ENCODE measurements at places on chromosomes 7 and 10.

- DNase-seq: no peak
Observed at GRCh38 chr7:94913391-94913790, 6.0 kb downstream of the PPP1R9A start.

- DNase-seq: no peak
Observed at GRCh38 chr7:107692501-107692900, 31.9 kb downstream of the SLC26A4 start.

DNA sequence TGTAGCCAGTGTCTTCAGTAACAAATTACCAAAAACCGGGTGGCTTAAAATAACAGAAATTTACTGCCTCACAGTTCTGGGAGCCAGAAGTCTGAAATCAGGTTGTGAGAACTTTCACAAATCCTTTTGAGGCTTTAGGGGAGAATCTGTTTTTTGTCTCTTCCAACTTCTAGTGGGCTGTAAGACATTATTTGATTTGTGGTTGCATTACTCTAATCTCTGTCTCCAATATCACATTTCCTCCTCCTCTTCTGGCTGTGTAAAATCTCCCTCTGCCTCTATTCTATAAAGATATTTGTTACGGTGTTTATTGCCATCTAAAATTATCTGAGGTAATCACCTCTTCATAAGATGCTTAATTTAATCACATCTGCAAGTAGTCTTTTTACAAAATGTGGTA, 1039.6 kb upstream of the LRRN3 start:
- DNase-seq: no peak

DNA sequence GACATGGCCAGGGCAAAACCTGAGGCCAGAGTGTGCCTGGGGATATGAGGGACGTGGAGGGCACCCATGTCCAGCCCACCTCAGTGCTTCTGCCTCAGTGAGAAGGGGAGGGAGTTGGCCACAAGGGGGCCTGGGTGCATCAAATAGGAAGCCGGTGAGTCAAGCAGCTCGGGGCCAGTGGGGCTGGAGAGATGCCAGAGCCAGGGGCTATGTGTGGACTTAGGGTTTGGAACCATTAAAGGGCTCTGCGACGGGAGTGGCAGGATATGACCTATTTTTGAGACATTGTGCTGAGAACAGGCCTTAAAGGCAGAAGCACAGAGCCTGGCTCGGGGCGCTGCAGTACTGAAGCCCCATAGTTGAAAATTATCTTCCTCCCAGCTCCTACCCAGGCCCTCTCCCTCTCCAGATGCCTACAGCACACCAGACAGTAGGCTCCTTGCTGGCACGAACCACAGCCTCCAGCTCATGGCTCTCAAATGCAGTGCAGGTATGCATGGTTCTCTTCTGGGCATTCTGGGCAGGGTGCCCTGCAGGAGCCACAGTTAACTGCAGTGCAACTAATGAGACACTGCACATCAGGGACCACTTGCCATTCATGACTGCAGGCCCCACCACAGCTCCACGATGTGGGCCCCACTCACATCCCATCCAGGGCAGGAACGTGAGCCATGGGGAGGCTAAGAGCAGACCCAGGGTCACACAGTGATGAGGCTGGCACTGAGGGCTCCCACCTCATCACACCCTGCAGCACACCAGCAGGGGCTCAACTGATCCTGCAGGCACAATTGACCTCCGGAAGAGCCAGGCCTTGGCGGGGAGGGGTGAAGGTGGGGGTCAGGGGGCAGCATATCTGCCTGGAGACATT, 7.2 kb upstream of the PGAM2 start:
- DNase-seq: peak; percentile 57

DNA sequence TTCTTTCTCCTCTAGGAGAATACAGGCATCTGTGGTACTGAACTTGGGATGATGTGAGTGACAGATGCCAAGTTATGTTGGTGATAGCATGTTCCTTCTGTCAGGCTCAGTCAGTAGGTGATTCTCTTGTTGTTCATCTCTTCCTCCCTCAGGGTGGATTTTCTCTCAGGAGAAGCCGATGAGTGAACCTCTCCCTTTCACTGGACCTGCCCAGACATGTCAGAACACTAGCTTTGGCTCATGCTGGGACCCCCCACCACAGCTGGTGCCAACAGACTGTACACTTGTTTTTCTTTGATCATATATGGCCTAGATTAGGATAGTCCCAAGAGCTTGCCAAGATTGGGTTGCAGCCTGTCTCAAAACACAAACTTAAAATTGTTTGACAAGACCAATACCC, 129.4 kb downstream of the BMPER start:
- no peak for DNase-seq

- DNase-seq: no peak
Observed at GRCh38 chr10:106571192-106571946, 593.1 kb downstream of the SORCS1 start.

DNA sequence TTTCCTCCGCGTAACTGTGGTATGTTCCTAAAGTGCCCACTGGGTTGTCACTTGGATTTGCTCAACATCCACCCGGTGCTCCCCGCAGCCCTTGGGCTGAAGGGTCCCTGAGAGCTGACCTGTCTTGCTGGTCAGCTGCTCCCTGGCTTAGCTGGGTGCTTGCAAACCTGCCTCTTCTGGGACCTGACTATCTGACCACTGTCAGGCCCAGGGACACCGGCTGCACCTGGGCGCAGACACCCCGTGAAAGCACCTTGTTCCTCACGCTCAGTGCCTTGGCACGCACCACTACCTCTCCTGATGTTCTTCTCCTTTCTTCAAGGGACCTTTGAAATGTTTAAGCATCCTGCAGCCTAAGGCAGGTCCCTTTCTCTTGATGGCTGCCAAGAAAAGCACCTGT, 26.6 kb upstream of the LARP4B start:
- no peak for DNase-seq
